ENCODE measurements at places on chromosomes 7 and 10. TPM values are rescaled to one million over a fixed set of nuclear protein-coding genes. Genes with fewer than 3 reads are reported as not detected.

Gene ATOH7
- total RNA-seq: 0.25 TPM

Gene RPEL1
- total RNA-seq: not detected

Gene SPOCK2
- 0.88 TPM for total RNA-seq

Gene CLCN1
- not detected for total RNA-seq

Gene CLRN3
- 28.5 TPM for total RNA-seq

Gene IDI2
- not detected for total RNA-seq

Gene HTRA1
- total RNA-seq: 224 TPM

Gene PRF1
- 1.7 TPM for total RNA-seq

Gene CALHM1
- total RNA-seq: not detected

Gene PTPRZ1
- 0.47 TPM for total RNA-seq

Gene ATRNL1
- total RNA-seq: 0.81 TPM

Gene AUTS2
- total RNA-seq: 32.0 TPM

Gene ZNF467
- total RNA-seq: 5.3 TPM

Gene PAX4
- total RNA-seq: not detected

Gene SPDYE8
- not detected for total RNA-seq

Gene SHTN1
- total RNA-seq: 32.4 TPM

Gene DLX5
- not detected for total RNA-seq

Gene CTAGE4
- 2.1 TPM for total RNA-seq

Gene ZNF33B
- total RNA-seq: 21.4 TPM

Gene ZNF804B
- total RNA-seq: not detected

Gene AKR1C8
- 25.1 TPM for total RNA-seq

Gene CPN1
- total RNA-seq: 60.8 TPM

Gene NKX1-2
- total RNA-seq: not detected

Gene FOXP2
- total RNA-seq: 3.1 TPM

Gene CYP26C1
- 0.07 TPM for total RNA-seq

Gene HOXA4
- total RNA-seq: 0.75 TPM

Gene UBE3C
- total RNA-seq: 31.2 TPM

Gene NEUROD6
- not detected for total RNA-seq

Gene ACTL6B
- total RNA-seq: not detected

Gene GRM3
- not detected for total RNA-seq

Gene SFTPA1
- not detected for total RNA-seq

Gene GBX1
- total RNA-seq: not detected

Gene PIP
- total RNA-seq: not detected

Gene TMEM184A
- total RNA-seq: 22.4 TPM

Gene DPP6
- not detected for total RNA-seq

Gene CYP3A5
- total RNA-seq: 542 TPM

Gene BTBD16
- total RNA-seq: 0.98 TPM

Gene CTAGE6
- not detected for total RNA-seq

Gene ATP6V0E2
- 95.1 TPM for total RNA-seq

Gene FASTK
- total RNA-seq: 45.8 TPM

Gene PSD
- 0.12 TPM for total RNA-seq

Gene STRA8
- total RNA-seq: not detected

Gene ANKRD30A
- total RNA-seq: not detected

Gene PCGF5
- total RNA-seq: 30.3 TPM

Gene RNLS
- 6.8 TPM for total RNA-seq

All from right lobe of liver (tissue), 6 donors.